ENCODE measurements at places on chromosomes 16 and 17.

GRCh38 chr16:75695708-75696107 lies 5.6 kb downstream of the DUXB start:
- no peak for DNase-seq

DNA sequence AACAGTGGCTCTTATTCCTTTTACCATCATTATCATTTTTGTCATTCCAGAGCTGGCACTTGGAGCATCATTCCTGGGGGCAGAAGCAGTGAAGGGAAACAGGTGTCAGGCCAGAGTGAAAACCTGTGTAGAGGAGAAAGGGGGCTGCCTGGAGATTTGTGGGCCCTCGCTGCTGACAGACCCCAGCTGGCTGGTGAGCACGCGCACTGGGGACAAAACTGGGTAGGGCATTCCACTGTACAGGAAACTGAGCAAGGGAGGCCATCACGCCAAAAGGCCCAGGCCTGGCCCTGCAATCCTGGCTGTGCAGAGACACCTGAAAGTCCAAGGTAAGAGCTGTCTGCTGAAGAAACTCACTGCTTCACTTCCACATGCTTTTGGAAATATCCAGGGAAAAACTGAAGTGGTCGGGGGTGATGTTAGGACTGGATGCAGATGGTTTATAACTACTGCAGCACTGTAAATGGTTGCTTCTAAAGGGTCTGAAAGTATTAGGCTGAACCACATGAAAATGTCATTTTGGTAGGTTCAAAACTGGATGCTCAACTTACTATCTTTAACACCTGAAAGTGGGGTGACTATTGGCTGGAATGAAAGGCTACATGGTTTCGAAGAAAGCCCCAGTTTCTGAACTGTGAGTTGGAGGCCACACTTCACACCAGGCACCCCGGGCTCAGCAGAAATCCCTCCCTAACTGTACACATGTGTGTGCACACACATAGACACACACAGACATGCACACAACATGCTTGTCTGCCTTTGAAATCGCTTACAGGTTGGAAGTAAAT lies 225.0 kb downstream of the C16orf78 start:
- no peak for DNase-seq

DNA sequence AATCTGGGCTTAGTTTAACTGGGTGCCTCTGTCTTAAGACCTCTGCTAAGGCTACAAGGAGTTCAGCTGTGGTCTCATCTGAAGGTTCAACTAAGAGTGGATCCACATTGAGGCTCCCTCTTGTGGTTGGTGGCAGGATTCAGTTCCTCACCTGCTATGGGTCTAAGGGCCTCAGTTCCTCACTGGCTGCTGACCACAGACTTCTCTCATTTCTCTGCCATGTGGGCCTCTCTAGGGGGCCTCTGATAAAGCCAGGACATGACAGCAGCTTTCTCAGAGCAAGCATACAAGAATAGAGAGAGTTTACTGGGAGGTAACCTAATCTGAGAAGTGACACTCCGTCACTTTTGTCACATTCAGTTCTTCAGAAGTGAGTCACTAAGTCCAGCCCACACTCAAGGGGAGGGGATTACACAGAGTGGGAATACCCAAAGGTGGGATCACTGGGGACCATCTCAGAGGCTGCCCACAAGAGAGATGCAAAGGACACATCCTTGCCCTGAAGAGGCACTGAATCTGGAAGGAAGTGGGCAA lies 19.2 kb upstream of the ABAT start:
- DNase-seq = no peak

- DNase-seq = no peak
Observed at GRCh38 chr17:49734515-49735490, 27.0 kb upstream of the SLC35B1 start.

GRCh38 chr16:24652209-24652712 lies 77.2 kb upstream of the TNRC6A start:
- DNase-seq = no peak

DNA sequence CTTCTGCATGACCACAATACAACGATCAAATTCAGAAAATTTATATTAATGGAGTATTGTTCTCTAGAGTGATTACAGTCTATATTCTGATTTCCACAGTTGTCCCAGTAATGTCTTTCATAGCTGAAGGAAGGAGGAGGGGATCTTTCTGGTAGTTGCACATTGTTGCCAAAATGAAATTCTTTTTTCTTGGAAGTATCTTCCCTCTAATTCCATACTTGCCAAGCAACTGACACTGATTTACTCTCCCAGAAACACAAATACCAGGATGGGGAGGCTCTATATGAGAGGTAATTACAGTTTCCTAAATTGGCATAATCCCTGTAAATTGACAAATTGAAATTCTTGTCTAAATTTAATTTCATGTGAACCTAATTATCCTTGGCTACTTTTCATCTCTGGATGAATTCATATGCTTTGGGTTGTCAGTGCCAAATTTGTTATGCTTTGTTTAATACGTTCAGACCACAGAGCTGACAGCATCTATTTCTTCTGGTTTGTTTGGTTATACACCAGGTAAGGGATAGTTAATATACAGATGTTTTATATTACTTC lies 30.0 kb downstream of the NOL11 start:
- no peak for DNase-seq

- DNase-seq = no peak
Observed at GRCh38 chr17:50331085-50331791, 14.7 kb upstream of the XYLT2 start.

- DNase-seq = no peak
Observed at GRCh38 chr17:37116671-37117185, 168.0 kb downstream of the AATF start.

GRCh38 chr16:19346335-19346922 lies 60.9 kb downstream of the CLEC19A start:
- DNase-seq = no peak

- no peak for DNase-seq
Observed at GRCh38 chr17:35164716-35165115, 17.1 kb downstream of the UNC45B start.
